CD4-positive, alpha-beta T cell treated with Interleukin-6 for 4 hours (primary cell): ENCODE measurements at places on chromosomes 1 and 21.

DNA sequence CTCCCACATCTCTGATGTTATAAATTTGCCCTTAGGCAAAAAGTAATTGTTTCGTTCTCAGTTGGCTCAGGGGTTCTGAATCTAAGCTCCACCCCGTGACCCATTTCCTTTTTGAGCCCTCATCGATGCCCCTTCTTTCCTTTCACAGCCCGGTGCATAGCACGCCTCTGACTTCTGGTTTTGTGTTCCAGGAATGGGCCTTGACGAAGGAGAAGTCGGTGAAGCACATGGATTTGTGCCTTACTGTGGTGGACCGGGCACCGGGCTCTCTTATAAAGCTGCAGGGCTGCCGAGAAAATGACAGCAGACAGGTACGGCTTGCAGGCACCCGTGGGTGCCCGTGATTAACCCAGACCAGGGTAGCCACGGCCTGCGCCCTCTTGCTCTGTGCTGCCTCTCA, 151.9 kb downstream of the PGBD5 start:
- DNase-seq: no peak

DNA sequence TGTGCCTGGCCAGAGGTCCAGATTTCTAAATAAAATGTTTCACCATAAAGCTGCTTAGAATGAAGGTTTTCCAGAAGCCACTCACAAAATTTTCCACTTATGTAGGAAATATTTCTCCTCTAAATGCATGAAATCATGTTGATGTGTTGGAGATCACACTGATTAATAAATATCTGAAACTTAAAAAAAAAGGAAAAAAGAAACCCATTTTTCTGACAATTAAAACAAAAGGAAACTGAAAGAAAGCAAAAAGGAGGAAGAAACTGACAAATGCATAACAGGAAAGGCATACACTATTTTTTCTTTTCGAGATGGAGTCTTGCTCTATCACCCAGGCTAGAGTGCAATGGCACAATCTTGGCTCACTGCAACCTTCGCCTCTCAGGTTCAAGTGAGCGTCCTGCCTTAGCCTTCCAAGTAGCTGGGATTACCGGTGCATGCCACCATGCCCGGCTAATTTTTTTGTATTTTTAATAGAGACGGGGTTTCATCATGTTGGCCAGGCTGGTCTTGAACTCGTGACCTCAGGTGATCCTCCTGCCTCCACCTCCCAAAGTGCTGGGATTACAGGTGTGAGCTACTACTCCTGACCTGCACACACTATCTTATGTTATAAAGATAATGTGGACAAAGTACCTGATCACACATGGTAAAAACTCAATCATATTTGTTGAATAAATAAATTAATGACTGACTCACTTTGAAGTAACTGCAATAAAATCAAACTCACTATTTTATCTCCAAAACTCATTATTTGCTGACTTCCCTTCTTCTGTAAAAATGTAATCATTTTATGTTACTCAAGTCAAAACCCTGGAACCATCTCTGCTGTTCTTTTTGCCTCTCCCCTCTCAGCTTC, 149.8 kb upstream of the NR5A2 start:
- DNase-seq: no peak

- DNase-seq: no peak
These were observed 10.4 kb downstream of the COL18A1 start for GRCh38 chr21:45415188-45415942.

- no peak for DNase-seq
These were observed 756 bp downstream of the ANKRD13C start for GRCh38 chr1:70353601-70354331.

DNA sequence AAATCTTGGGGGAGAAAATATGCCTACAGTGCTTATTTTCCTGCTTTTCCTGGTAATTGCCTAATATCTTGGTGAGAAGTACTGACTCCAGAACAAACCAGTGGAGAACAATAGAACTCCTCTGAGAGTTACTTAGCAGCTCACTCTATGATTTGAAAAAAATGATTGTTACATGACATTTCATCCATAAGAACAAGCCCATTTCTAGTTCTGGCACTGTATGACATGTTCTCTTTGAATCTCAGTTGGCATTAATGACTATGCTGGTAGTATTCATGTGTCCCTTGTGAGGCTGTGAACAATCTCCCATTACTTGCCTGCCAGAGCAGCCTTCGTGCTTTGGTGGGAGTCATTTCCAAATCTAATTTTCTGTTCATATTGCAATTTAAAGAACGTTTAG, 58.0 kb downstream of the CLIC4 start:
- no peak for DNase-seq
